ENCODE measurements at places on chromosomes 7 and 10.

DNA sequence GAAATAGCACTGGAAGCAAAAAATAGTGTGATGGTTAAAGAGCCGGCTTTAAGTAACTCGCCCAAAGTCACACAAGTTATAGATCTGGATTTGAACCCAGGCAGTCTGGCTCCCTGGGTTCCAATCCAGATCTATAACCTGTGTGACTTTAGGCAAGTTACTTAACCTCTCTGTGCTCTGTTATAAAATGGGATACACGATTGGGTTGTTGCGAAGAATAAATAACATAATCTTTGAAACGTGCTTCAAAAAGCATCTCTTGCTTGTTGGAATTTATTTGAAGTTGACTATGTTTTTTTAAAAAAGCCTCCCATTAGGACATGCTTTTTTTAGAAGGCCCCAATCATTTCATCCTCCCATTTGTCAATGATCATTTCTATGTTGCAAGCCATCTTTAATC, 3.5 kb upstream of the LCOR start:
- DNase-seq, result no peak

DNA sequence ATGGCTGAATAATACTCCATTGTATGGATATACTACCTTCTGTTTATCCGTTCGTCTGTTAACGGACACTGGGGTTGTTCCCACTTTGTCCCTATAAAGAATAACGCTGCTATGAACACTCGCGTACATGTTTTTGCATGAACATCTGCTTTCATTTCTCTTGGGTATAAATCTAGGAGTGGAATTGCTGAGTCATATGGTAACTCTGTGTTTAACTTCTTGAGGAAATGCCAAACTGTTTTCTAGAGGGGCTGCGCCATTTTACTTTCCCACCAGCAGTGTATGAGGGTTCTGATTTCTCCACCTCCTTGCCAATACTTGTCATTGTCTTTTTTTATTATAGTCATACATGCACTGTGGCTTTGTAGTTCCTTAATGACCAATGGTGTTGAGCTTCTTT, 20.6 kb upstream of the RASSF4 start:
- peak; percentile 23 for DNase-seq

- peak; percentile 33 for DNase-seq
Observed at GRCh38 chr7:130151591-130152492, 53.4 kb downstream of the TMEM209 start.

- DNase-seq, result peak; percentile 28
Observed at GRCh38 chr7:41824284-41824683, 121.4 kb upstream of the INHBA start.

- DNase-seq, result peak; percentile 74
Observed at GRCh38 chr7:17274551-17275245, 23.8 kb upstream of the AHR start.

Data from iris pigment epithelial cell (primary cell).